ENCODE measurements at places on chromosomes 1 and 21. TPM values are rescaled to one million over a fixed set of nuclear protein-coding genes. Genes with fewer than 3 reads are reported as not detected.

CFHR3 gene
- total RNA-seq: 1.2 TPM

IFI16 gene
- total RNA-seq: 174 TPM

LIN28A gene
- total RNA-seq: not detected

HES3 gene
- total RNA-seq: not detected

PHF13 gene
- 19.0 TPM for total RNA-seq

UMODL1 gene
- not detected for total RNA-seq

KIF26B gene
- total RNA-seq: 0.48 TPM

ADGRB2 gene
- total RNA-seq: 4.6 TPM

GJA4 gene
- total RNA-seq: 45.4 TPM

FCRLA gene
- total RNA-seq: not detected

WDR64 gene
- not detected for total RNA-seq

DDAH1 gene
- total RNA-seq: 54.6 TPM

TEDDM1 gene
- not detected for total RNA-seq

KCNE2 gene
- 2.4 TPM for total RNA-seq

C8B gene
- total RNA-seq: not detected

ANKRD45 gene
- 0.39 TPM for total RNA-seq

ARHGEF2 gene
- 217 TPM for total RNA-seq

DPM3 gene
- total RNA-seq: 42.4 TPM

PROK1 gene
- total RNA-seq: 0.27 TPM

RIPPLY3 gene
- not detected for total RNA-seq

LYPD8 gene
- total RNA-seq: not detected

LRRIQ3 gene
- 0.36 TPM for total RNA-seq
